ENCODE measurements at places on chromosomes 12 and 14. TPM values are rescaled to one million over a fixed set of nuclear protein-coding genes. Genes with fewer than 3 reads are reported as not detected.

HOXC6 gene
- total RNA-seq = not detected

CPSF6 gene
- total RNA-seq = 61.1 TPM

MUCL1 gene
- not detected for total RNA-seq

RERGL gene
- total RNA-seq = not detected

SRRM4 gene
- not detected for total RNA-seq

LHX5 gene
- total RNA-seq = not detected

- no peak overlapping the region for H3K4me3 ChIP-seq
- no peaks in the 10 kb centered on the region for H3K4me1 ChIP-seq
- no peak overlapping the region for H3K27ac ChIP-seq
- H3K27me3 ChIP-seq = no peaks in the 10 kb centered on the region
- no peaks in the 10 kb centered on the region for H3K36me3 ChIP-seq
Measured at GRCh38 chr14:44154874-44155273, 352.2 kb downstream of the FSCB start.

DNA sequence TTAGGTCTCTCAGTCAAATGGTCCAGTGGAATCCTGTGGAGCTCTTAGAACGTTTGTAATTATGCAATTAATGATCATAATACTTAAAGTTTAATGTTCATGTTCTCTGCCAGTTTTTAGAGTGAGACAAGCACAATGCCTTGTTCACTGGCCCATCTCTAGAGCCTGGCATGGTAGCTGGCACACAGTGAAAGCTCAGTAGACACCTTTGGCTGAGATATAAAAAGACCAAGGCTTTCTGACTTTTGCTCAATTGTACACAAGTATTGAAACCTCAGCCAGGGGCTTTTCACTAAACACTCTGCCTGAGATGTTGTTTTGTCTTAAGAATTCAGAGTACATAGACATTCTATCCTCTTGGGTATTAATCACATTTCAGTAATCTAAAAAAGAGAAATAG, 241.8 kb upstream of the ATP2B1 start:
- H3K4me1 ChIP-seq = no peaks in the 10 kb centered on the region
- no peaks in the 10 kb centered on the region for H3K36me3 ChIP-seq
- H3K27ac ChIP-seq = no peak overlapping the region
- no peaks in the 10 kb centered on the region for H3K27me3 ChIP-seq
- DNase-seq = no peak

DNA sequence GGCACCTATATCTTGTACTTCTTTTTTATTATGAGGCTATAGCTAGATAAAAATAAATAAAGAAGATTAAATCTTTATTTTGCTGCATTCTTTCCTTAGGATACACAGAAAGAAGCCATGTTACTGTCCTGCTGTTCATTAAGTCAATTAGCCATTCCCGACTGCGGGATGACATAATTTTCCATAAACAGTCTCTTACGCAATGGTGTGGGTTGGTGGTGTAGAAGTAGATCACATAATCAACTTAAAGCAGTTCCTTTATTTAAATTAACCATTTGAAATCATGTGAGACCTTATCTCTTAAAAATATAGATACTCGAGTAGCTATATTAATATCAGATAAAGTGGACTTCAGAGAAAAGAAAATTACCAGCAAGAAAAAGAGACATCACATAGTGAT, 40.2 kb downstream of the TAOK3 start:
- H3K4me3 ChIP-seq = no peak overlapping the region
- peaks cover 5% of the 10 kb centered on the region for H3K4me1 ChIP-seq
- H3K36me3 ChIP-seq = no peaks in the 10 kb centered on the region
- DNase-seq = no peak
- H3K27me3 ChIP-seq = no peaks in the 10 kb centered on the region

DNA sequence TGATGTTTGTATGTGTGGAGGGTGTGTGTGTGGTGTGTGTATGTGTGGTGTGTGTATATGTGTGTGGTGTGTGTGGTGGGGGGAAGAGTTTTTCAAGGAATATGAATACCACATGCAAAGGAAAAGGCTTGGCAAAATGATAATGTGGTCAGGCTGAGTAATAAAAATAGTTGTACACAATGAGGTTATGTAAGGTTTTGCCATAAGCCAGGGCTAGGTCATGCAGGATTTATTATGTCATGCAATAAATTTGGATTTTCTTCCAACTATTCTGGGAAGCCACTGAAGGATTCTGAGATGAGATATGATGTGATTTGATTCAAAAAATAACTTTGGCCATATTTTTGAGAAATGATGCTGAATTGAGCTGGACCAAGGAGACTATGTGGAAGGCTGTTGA, 1191.6 kb upstream of the SEL1L start:
- no peaks in the 10 kb centered on the region for H3K4me1 ChIP-seq
- no peak overlapping the region for H3K4me3 ChIP-seq
- no peaks in the 10 kb centered on the region for H3K27me3 ChIP-seq
- DNase-seq = no peak

DNA sequence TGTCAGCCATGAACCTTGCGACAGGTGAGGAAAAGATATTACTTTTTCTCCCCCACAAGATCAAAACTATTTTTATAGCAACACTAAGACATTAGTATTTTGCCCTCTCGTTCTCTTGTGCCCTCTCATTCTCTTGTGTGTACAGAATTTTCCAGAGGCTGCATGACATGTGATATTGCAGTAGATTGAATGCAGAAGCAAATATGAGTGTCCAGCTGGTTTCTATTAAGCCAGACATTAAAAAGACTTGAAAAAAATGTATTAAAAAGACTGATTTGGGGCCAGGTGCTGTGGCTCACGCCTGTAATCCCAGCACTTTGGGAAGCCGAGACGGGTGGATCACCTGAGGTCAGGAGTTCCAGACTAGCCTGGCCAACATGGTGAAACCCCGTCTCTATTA, 63.7 kb upstream of the ZFP36L1 start:
- peaks cover 31% of the 10 kb centered on the region for H3K4me1 ChIP-seq
- H3K36me3 ChIP-seq = no peaks in the 10 kb centered on the region
- no peak overlapping the region for H3K27ac ChIP-seq
- H3K27me3 ChIP-seq = no peaks in the 10 kb centered on the region
- DNase-seq = no peak
- no peak overlapping the region for H3K4me3 ChIP-seq

DNA sequence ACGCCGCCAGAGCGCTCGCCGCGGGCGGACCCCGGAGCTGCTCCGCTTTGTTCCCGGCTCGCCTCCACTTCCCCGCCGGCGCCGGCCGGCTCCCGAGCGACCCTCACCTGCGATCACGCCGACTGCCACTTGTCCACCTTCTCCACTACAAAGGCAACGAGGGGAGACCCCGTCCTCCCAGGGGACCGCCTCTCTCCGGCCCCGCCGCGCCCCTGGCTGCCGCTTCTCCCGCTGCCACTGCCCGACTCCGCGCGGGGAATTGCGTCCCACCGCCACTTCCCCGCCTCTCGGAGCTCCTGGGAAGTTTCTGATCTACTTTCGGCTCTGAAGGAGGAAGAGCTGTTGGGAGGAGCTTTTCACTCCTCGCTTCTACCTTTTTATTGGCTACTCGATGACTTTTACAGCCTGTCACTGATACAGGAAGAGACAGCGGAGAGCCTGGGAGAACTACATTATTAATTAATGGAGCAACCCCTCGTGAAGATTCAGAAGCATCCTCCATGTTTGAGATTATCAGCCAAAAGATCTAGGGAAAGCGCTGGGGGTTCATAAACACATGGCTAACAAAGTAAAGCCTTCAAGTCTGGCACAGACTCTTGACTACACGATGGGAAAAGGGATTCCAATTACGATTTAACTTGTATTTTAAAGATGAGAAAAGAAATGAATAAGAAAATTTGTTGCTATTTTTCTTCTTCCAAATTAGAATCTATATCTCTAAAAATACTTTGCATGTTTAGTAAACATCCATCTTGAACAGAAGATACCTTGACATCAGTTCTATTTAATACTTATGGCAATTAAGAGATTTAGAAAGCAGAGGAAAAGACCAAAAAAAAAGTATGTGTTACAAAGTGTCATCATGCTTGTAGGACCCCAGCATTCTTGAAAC, at the start of gene BAZ1A:
TSS of gene BAZ1A (minus strand) at position 330 of the 892 bp plus-strand sequence. CDS start 756 bp downstream, outside the sequence.
- peaks cover 34% of the 10 kb centered on the region for H3K4me1 ChIP-seq
- H3K36me3 ChIP-seq = 0 out of 2 replicates have a peak, but pooled peaks cover 1% of the 10 kb centered on the region
- no peaks in the 10 kb centered on the region for H3K27me3 ChIP-seq
- H3K27ac ChIP-seq = peak within 1 kb of the TSS; percentile 85
- peak within 1 kb of the TSS; percentile 87 for H3K4me3 ChIP-seq

- H3K27me3 ChIP-seq = no peaks in the 10 kb centered on the region
- H3K27ac ChIP-seq = no peak overlapping the region
- no peak overlapping the region for H3K4me3 ChIP-seq
Measured at GRCh38 chr14:30993071-30993470, 32.4 kb upstream of the AP4S1 start.

GRCh38 chr12:13186302-13186701, 10.2 kb upstream of the EMP1 start:
- no peak overlapping the region for H3K4me3 ChIP-seq
- no peaks in the 10 kb centered on the region for H3K36me3 ChIP-seq
- no peaks in the 10 kb centered on the region for H3K4me1 ChIP-seq
- no peak overlapping the region for H3K27ac ChIP-seq
- DNase-seq = no peak

DNA sequence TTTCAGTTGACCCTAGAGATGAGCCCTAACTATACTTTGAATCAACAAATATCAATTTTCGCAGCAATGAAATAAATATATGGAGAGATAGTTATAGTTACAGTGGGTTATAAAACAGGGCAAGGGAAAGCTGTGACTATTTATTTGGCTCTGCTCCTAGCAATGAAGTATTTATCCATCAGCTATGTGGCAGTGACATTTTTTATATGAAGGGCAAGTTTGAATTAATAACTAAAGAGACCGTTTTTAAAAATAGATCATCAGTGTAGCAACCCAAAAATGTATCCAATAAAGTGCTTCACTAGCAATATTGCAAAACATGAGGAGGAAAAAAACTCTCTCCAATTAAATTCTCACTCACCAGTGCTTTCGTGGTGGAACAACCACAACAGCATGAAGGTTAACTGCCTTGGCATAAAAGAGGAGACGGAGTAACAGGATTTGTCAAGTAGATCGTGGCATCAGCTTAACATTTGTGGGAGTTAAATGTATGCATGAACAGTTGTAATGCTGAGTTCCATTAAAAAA, 58.1 kb upstream of the NUDT4 start:
- no peak overlapping the region for H3K4me3 ChIP-seq
- H3K27me3 ChIP-seq = no peaks in the 10 kb centered on the region
- no peak overlapping the region for H3K27ac ChIP-seq
- H3K36me3 ChIP-seq = no peaks in the 10 kb centered on the region
- DNase-seq = no peak
